ENCODE measurements at places on chromosomes 7 and 10.

GRCh38 chr7:47882635-47883034 lies 65.6 kb downstream of the PKD1L1 start:
- DNase-seq: no peak

DNA sequence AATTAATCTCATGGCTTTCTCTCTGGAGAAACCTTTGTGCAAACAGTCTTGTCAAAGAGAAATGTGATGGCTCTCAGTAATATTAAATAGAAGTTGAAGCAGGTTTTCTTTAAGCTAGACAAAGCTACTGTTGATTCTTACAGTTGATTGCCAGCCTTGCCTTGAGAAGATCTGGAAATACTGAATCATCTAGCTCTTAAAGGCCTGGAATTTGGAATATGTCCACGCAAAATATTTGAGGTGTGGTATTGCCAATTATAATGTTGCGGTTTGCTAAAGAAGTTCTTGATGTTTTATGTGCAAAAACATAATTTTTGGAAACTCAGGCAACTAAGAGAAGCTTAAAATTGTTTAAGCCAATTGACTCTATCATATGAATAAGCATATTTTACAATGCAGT lies 371.9 kb downstream of the PHF14 start:
- no peak for DNase-seq

GRCh38 chr7:127782654-127783559 lies 130.9 kb downstream of the SND1 start:
- no peak for DNase-seq

- DNase-seq: no peak
These were observed 1016.4 kb upstream of the SORCS1 start for GRCh38 chr10:108180878-108181277.

DNA sequence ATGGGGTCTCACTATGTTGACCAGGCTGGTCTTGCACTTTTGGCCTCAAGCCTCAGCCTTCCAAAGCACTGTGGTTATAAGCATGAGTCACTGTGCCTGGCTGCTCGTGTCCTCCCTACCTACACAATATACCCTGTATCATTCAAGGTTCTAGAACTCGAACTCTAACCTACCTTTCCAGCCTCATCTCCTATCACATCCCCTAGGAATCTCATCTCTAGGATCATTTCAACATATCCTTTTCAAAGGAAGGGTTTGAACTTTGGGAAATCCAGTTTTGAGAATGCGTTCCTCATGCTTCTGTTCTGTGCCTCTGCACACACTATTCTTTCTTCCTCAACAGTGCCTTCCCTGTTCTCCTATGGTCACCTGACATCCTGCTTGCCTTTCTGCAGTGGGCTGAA lies 87.8 kb upstream of the RHEB start:
- no peak for DNase-seq

GRCh38 chr7:81926-82756 lies 110.2 kb upstream of the FAM20C start:
- no peak for DNase-seq

- no peak for DNase-seq
These were observed 141.3 kb upstream of the ZNF438 start for GRCh38 chr10:31172925-31173324.

DNA sequence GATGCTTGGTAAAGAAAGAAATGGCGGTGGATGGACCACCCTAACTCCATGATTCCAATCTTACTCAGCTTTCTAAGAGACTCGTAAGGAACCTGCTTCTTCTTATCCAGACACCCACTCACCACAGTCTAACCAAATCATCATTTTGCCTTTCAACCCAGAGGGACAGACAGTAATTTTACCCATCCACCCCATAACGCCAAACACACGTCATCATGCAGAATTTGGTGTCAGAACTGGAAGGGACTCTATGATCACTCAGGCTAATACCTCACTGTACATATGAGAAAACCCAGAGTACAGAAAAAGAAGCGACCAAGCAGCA lies 388 bp downstream of the ECD start:
- no peak for DNase-seq

- no peak for DNase-seq
These were observed 34.5 kb upstream of the FRMD4A start for GRCh38 chr10:14365266-14365665.

GRCh38 chr7:2109936-2110609 lies 122.7 kb downstream of the MAD1L1 start:
- DNase-seq: no peak
